ENCODE measurements at places on chromosomes 7 and 10.

GRCh38 chr10:50937230-50937907 lies 51.9 kb upstream of the A1CF start:
- DNase-seq: no peak

DNA sequence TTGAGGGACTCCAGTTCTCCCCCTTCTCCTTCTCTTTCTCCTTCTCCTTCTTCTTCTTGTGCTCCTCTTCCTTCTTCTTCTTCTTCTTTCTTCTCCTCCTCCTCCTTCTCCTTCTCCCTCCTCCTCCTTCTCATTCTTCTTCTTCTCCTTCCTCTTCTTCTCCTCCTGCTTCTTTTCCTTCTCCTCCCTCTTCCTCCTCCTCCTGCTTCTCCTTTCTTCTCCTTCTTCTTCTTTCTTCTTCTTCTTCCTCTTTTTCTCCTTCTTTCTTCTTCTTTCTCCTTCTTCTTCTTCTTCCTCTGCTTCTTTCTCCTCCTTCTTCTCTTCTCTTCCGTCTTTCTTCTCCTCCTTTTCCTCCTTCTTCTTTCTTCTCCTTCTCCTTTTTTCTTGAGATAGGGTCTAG lies 25.6 kb upstream of the LIMK1 start:
- no peak for DNase-seq

DNA sequence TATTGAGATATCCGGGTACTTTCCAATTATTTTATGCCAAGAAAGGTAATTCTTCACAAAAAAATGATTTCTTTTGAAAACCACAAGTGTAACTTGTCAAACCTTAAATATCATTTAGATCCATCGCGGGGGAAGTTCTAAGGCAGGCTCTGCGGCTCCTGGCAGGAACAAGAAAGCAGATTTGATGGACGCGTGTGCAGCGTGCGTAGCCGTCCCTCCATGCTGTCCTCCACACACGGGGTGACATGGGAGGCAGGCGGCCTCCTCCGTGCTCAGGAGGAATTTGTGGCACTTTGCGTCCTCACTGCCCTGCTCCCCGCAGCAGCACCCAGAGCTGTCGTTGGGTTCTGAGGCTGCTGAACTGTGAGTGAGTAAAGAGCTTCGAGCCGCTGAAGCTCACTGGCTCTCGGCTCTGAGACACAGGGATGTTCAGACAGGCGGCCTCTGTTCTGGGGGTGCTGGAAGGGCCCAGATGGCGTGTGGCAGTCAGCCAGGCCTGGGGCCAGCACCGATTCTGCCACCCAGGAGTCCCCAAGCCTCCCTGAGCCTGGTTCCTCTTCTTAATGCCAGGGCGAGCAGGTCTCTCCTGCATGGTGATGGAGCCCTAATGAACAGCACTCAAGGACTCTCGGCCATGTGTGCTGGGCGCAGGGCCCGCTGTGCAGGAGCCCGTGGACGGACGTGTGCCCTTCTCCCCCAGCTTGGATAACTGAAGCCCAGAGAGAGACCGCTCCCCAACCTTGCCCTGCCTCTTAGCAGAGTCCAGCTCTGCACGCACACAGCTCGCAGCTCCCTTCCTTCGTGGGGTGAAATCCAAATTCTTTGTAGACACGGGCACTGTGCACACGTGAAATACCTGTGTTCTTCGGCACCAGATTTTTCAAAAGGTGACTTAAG lies 185.4 kb upstream of the SHH start:
- DNase-seq: no peak

GRCh38 chr7:148434181-148434757 lies 156.3 kb upstream of the C7orf33 start:
- no peak for DNase-seq

- no peak for DNase-seq
Observed at GRCh38 chr10:1154531-1155295, 98.5 kb downstream of the WDR37 start.

DNA sequence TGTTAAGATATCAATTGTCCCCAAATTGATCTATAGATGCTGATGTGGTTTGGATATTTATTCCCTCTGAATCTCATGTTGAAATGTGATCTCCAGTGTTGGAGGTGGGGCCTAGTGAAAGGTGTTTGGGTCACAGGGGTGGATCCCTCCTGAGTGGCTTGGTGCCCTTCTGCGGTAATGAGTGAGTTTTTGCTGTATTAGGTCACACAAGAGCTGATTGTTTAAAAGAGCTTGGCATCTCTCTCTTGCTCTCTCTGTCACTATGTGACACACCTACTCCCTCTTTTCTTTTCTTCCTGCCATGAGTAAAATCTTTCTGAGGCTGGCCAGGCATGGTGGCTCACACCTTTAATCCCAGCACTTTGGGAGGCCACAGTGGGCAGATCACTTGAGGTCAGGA lies 98.2 kb upstream of the KAT6B start:
- DNase-seq: no peak

DNA sequence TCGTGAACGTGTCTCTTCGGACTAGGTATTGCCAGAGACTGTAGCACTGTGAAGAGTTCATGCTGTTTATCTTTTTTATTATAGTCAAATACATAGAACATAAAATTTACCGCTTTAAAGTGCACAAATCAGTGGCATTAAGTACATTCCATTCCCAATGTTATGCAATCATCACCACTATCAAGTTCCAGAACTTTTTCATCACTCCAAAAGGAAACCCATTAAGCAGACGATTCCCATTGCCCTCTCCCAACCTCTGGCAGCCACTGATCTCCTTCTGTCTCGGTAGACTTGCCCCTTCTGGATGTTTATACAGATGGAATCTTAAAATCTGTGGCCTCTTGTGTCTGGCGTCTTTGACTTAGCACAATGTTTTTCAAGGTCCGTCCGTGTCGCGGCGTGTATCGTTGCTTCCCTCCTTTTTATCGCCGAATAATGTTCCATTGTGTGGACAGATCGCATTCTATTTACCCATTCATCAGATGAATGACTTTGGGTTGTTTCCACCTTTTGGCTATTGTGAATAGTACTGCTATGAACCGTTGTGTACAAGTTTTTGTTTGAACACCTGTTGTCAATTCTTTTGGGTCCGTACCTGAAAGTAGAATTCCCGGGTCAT lies 2.7 kb downstream of the PROSER2 start:
- no peak for DNase-seq

DNA sequence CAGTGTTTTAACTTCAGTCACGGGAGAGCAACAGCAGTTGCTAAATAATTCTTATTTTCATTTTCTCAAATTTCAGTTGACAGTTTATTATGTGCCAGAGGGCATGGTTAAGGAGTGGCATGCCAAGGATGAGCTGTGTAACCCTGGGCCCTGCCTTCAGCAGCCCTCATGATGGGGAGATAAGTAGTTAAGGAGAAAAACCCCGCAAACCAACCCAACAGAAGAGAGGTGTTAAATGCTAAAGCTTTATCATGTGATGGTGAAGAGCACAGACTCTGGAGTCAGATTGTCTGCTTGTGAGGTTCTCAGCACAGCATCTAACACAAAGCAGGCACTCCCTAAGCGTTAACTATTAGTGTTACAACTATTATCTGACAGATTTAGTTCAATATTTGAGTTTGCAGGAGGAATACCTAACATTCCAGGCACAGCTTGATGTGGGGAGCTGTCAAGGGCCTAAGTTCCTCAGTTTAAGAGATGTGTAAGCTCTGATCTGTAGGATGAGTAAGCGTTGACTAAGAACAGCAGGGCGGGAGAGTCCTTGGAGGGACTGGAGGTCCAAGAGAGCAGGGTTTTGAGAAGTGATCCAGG lies 29.6 kb downstream of the STAM start:
- DNase-seq: no peak

- DNase-seq: no peak
Observed at GRCh38 chr7:154623399-154623798, 379.5 kb downstream of the PAXIP1 start.

DNA sequence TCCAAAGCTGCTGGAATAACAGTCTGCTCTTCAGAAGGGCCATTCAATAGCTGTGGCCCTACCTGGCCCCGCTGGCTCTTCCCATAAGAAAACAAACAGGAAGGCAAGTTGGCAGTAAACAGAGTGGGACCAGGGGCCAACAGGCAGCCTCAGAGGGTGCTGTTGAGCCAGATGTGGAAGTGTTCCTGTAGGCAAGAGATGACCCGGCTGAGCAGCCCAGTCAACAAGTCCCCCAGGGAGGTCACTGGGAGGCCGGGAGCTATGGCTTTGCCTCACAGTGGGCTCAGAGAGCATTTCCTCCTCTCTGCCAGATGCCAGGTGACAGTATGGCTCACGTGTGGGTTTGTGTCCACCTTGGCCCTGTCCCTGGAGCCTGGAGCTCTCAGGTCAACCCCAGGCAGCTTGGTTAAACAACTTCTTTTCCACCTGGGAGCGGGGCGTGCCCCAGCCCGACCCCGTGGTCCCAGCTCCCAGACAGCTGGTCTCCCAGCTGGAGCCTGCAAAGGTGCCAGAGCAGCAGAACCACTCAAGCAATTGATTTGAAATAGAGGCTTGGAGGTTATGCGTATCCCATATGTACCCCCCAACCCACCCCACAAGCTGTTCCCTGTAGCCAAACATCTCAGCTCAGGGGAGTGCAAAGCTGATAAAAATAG lies 33.8 kb upstream of the LOXL4 start:
- DNase-seq: no peak

GRCh38 chr10:26157734-26158133 lies 58.8 kb upstream of the GAD2 start:
- no peak for DNase-seq

GRCh38 chr10:37957841-37958240 lies 18.6 kb downstream of the ZNF25 start:
- no peak for DNase-seq

GRCh38 chr7:127478024-127478355 lies 85.5 kb upstream of the ZNF800 start:
- no peak for DNase-seq

DNA sequence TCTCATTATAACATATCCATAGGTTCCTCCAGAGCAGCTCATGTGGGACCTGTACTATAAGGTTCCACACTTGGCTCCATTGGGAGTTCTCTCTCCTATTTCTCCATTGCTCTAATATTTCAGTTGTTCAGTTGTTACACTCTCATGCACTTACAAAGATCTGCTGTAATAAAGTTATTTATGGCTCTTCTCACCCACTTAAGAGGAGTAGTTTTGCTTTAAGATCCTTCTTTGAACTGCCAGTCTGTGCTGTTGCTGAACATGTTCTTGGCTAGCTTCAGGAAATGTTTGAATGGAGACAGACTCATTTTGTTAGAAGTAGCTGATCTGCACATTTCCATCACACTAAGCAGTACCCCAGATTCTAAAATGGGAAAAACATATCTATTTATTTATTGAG lies 250.1 kb downstream of the CDK14 start:
- no peak for DNase-seq

- DNase-seq: no peak
Observed at GRCh38 chr10:77513781-77514331, 123.8 kb downstream of the KCNMA1 start.

GRCh38 chr7:116598278-116598677 lies 73.4 kb downstream of the CAV1 start:
- DNase-seq: no peak

- no peak for DNase-seq
Observed at GRCh38 chr10:67893637-67894036, 9.2 kb downstream of the SIRT1 start.

GRCh38 chr10:117554241-117554814 lies 11.8 kb downstream of the EMX2 start:
- no peak for DNase-seq

DNA sequence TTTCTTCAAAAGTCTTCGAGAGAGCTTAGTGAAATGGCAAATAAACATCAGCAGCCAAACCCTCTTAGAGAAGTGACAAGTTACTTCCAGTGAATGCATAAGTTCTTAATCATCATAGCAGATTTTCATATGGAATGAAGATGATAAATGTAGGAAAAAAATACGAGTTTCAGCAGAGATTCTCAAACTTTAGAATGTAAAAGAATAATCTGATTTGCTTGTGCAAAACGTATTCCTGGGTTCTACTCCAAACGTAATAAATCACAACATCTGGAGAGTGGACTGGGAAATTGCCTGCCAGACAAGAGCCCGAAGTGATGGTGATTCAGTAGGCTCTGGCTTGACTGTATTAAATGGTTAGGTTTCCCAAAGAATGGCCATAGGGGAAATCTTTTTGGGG lies 62.2 kb downstream of the AKR1E2 start:
- DNase-seq: no peak

GRCh38 chr10:74927701-74928100 lies 101.3 kb downstream of the KAT6B start:
- DNase-seq: no peak

- DNase-seq: no peak
Observed at GRCh38 chr7:148270576-148270975, 320.0 kb upstream of the C7orf33 start.

DNA sequence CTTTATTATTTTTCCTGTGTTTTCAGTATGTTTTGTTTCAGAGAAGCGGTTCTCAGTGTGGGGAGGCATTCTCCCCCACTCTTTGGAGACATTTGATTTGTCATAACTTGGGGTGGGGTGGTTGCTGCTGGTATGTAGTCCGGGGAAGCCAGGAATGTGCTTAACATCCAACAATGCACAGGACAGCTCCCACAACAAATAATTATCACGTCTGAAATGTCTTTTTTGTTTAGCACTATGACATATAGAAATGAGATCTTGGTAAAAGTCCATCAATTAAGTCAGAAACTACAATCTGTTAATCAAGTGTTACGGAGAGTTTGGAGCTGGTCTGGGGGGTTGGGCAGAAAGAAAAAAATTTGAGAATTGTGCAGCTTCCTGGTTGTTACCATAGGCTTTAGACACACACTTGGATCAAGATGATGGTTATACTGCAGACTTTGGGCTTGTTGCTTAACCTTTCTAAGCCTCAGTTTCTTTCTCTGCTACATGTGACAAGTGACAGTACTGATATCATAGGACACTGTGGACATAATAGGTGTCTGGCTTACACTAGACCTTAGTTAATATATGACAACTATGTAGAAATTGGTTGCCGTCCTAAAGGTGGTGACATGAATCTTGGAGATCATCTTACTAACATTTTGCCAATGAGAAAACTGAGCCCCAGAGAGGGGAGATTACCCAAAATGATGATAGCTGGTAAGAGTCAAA lies 113.7 kb downstream of the LRMDA start:
- no peak for DNase-seq

DNA sequence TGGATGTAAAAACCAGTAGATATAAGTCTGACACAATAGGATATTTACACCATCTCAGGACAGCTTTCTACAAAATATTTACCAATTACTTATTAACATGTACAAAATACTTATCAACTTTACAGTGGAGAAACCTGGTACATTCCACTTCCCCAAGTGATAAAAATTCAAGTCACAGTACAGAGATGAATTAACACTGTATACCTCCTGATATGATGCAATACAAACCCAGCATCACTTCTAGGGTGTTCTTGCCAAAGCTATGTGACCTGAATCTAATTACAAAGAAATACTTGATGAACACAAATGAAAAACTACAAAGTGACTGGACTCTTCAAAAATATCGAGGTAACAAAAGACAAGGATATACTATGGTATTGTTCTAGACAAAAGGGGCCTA lies 156.4 kb upstream of the FGFR2 start:
- DNase-seq: no peak

Data from activated T-helper 1 cell treated with Interleukin-2 at 50 U/mL for 16 hours (primary cell).